Stimulated activated CD4-positive, alpha-beta T cell treated with anti-CD3 and anti-CD28 coated beads, TNF-alpha, amount 100 ng/mL, for 24 hours (primary cell): ENCODE measurements at places on chromosomes 3 and 15.

- DNase-seq: no peak
These were observed 4.6 kb upstream of the VGLL3 start for GRCh38 chr3:86995537-86995936.

DNA sequence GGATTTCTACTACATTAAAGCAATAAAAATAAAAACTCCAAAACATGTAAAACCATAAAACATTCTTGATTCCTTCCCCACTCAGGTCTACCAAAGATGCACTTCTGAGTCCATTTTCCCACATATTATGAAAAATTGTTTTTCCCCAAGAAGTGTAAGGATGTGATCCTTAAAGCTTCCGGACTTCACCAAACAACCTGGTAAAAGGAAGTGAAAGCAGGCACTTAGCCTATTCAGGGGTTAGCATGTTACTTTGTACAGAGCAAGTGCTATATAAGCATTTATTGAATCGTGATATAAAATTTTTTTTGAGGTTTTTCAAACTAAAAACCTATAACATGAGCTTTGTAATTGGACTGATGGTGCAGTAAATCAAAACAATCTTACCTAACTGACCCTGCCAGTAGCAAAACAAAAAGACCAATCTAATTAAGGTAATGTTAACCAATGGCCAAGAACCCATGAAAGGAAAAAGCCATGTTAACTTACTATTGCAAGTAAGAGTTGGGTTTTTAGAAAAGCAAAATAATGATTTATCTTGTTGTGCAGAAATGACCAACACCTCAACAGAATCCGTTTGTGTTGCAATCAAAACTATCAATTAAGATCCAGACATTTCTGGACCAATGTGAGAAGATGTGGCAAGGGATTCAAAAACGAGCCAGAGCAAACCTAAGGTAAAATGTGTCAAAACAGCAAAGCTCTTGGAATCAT is 1.8 kb downstream of the SETD2 start:
- DNase-seq: no peak

GRCh38 chr15:78047761-78048627 is 29.5 kb downstream of the TBC1D2B start:
- no peak for DNase-seq

- DNase-seq: no peak
These were observed 57.5 kb downstream of the SST start for GRCh38 chr3:187612656-187613055.

DNA sequence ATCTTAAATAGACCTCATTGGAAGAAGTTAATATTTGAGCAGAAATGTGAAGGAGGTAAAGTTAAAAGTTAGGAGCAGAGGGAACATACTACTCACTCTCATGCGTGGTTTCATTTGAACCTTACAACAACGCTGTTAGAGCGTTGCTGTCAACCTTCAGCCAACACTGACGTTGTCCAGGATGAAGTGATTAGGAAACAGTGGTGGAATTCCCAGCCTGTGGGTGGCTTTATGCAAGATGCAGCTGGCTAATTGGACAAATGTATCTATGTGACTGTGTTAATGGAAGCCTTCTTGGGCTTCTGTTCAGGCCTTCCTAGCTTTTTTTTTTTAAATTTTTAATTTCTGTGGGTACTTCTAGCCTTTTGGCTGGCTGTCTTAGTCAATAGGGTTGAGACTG is 40.5 kb downstream of the PTPRG start:
- no peak for DNase-seq

- no peak for DNase-seq
These were observed 26.9 kb downstream of the GLDN start for GRCh38 chr15:51368307-51368706.

DNA sequence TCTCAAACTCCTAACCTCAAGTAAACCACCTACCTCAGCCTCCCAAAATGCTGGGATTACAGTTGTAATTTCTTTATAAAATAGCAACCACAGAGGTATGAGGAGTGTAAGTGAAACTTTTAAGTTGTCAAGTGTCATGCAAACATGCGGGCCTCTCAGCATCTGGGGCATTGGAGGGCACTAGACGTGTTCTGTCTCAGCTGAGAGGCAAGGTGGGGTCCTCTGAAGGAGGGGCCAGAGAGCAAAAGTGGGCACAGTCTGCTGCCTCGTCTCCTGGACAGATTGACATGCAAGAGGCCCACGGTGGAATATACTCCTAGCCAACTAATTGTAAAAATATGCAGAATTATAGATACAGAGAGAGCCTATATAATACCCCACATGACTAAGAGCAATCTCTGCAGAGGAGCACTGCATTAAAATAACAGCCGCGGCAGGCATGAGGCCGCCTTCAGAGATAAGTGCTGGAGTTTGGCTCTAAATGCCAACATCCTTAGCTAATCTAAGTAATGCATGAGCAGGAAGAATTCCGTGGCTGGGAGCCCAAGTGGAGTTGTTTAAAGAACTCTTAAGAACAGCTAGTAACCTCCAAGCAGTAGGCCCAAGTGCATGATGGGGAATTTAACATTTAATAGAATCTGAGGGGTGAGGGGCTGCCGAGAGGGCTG is 87.8 kb upstream of the RNU6-1 start:
- DNase-seq: no peak

GRCh38 chr15:83322061-83322460 is 37.6 kb upstream of the BNC1 start:
- no peak for DNase-seq

GRCh38 chr15:27757052-27757451 is 342.1 kb downstream of the OCA2 start:
- DNase-seq: no peak

GRCh38 chr3:179513862-179514261 is 48.9 kb upstream of the ACTL6A start:
- no peak for DNase-seq

GRCh38 chr3:112653881-112654300 is 12.9 kb upstream of the CCDC80 start:
- DNase-seq: no peak

DNA sequence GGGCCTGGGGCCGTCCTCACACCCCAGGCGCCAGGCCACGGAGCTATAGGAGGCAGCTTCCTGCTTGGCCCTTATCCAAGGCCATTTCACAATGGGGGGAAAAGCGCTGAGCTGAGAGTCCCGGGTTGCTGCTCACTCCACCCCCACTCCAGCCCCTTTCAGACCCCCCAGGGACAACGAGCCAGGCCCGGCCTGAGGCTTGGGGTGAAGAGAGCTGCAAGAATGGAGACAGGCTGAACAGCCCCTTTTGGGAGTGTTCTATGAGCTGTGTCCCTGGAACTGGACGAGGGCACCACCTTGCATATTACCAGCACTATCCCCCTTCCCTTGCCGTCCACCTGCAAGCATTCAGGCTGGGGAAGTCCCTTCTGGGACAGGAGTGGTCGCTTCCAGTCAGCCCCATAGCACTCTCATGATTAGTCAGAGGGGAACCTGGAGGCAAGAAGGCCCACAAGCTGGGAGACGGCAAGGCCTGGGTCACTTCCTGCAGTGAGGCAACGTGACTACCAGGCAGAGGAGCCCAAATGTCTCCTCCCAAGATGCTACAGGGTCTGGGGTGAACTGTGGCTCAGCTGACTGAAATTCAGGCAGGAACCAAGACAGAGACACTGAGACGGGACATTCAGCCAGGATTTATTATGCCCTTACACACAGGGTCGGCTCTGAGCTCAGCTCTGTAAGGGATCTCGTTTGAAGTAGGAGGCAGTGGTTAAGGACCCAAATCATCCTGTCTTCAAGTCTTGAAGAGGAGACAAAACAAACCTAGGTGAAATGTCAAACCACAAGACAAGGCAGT is 8.6 kb upstream of the SRP14 start:
- DNase-seq: peak; percentile 72

DNA sequence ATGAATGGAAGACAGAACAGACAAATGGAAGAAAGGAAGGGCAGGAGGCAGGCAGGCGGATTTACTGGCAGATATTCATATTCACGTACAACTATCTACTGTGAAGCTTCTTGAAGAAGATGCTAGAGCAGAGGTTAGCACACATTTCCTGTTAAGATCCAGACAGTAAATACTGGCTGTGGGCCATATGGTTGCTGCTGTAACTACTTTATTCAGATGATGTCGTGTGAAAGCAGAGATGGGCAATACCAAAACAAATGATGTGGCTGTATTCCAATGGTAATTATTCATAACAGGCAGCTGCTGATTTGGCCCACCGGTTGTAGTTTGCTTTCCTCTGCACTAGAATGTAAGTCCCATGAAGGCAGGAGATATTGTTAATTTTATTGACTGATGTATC is 115.7 kb upstream of the PRTG start:
- DNase-seq: no peak

DNA sequence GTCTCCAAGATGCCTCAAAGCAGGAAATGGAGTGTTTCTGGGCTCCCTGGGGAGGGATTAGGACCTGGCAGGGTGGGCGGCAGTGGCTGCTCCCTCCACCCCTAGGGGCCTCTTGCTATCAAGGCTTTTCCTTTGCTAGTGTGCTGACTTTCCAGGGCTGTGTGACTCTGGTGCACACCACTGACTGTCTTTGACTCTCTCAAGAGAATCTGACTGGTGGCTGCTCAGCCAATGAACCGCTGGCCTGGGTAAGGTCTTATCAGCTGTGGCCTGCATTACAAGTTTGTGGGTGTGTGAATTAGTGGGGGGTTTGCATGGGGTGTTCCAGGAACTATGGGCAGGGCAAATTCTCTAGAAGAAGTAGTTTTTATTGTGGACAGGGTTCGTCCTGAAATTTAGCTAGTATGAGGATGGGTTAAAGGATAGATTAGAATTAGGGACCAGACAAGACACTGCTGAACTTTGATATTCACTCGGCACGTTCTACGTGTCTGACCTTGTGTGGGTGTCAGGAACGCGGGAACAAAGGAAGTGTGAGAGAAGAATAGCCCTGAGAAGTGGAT is 29.5 kb downstream of the SIAH2 start:
- DNase-seq: no peak

DNA sequence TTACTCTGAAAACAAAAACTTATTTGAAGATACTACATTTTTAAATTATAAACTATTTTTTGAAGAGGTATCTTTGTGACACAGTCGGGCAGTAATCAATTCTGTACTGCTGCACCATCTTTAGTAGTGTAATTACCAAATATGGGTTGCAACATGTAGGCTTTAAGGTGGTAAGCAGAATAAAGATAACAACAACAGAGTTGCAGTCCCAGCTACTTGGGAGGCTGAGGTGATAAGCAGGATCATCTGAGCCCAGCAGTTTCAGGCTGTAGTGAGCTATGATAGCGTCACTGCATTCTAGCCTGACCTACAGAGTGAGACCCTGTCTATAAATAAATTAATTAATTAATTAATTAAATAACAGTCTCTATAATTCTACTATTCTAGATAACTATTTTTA is 6.0 kb downstream of the PLOD2 start:
- no peak for DNase-seq

DNA sequence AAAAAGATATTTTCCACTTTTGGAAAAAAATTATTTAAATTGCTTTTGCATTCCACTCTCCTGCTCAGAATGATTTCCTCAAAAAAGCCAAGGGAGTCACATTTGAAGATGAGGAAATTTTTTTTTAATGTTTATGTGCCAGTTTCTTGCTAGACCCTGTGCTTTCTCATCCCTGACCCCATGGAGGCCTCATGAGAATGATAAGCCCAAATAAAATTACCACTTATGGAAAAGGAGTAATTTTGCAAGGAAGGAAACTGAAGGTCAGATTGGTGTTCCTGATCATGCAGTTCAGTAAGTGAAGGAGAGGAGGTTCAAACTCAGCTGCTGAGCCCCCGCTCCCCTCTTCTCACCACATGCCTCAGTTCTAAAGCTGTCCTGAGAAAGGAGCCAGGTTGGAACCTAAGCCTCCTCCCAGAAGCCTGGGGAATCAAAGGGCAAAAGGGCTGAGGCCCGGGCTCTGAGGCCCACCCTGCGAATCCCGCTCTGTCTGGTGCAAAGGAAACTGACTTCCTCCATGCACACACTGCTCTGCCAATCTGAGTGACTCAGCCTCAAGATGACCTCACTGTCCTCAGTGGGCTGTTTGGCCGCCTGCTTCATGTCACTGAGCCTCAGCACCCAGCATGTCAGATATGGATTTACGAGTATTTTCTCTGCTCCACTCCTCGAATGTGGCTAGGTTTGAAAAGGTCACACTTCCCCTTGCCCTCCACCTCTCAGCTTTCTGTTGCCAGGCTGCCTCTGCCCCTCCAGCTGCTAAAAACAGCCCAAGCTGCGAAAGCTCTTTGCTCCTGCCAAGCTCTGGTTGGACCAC is 56.9 kb upstream of the FLNB start:
- DNase-seq: no peak

- DNase-seq: no peak
These were observed 47.1 kb upstream of the AKAP13 start for GRCh38 chr15:85333132-85333831.

GRCh38 chr3:14451844-14452739 is 49.7 kb downstream of the SLC6A6 start:
- no peak for DNase-seq

- no peak for DNase-seq
These were observed 193.1 kb downstream of the SHQ1 start for GRCh38 chr3:72655131-72655551.

DNA sequence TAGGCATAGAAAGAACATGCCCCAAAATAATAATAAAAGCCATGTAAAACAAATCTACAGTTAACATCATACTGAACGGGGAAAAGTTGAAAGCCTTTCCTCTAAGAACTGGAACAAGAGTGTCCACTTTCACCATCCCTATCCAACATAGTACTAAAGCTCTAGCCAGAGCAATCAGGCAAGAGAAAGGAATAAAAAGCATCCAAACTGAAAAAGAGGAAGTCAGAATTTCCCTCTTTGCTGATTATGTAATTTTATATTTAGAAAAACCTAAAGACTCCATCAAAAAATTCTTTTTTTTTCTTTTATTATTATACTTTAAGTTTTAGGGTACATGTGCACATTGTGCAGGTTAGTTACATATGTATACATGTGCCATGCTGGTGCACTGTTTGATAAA is 661.6 kb upstream of the CBLB start:
- DNase-seq: no peak

- no peak for DNase-seq
These were observed 5.4 kb downstream of the ISL2 start for GRCh38 chr15:76342058-76342381.

GRCh38 chr3:171455603-171456550 is 4.3 kb downstream of the TNIK start:
- no peak for DNase-seq

DNA sequence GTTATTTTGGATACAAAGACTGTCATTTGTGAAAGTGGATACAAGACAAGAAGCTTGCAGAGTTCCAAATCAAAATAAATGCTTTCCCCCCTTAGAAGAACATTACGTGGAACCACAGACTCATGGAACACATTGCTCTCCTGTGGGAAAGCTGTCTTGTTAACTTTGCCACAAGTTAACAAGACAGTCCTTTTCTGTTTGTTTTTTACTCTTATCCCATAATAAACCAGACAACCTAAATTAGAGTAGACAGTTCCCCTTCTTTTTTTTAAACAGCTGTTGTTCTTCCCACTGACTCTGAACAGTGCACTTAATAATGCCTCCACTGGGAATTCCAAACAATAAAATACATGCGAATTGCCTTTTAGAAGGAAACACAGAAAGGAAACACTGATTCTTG is 255.3 kb upstream of the UBE2E2 start:
- DNase-seq: no peak

DNA sequence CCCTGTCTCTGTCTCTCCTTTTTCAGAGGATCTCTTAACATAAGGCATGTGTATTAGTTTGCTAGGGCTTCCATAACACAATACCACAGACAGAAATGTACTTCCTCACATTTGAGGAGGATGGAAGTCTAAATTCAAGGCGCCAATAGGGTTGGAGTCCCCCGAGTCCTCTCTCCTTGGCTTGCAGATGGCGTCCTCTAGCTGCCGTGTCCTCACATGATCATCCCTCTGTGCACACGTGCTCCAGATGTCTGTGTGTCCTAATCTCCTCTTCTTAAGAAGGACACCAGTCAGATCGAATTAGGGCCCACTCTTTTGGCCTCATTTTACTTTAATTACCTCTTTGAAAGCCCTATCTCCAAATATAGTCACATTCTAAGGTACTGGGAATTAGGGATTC is 23.0 kb upstream of the BFSP2 start:
- DNase-seq: no peak
